ENCODE measurements at places on chromosomes 7 and 10. TPM values are rescaled to one million over a fixed set of nuclear protein-coding genes. Genes with fewer than 3 reads are reported as not detected.

Gene STEAP1B
- 11.4 TPM for total RNA-seq

Gene DDX21
- 60.4 TPM for total RNA-seq

Gene NME8
- total RNA-seq = not detected

Gene POU6F2
- not detected for total RNA-seq

Gene SLC26A3
- total RNA-seq = not detected

Gene FAM131B
- total RNA-seq = 1.3 TPM

Gene ZNF365
- 4.0 TPM for total RNA-seq

Gene CDC14C
- total RNA-seq = 0.16 TPM

Gene LRRD1
- not detected for total RNA-seq

Gene GRID1
- 0.97 TPM for total RNA-seq

Gene CUTC
- 15.1 TPM for total RNA-seq

Gene UCN3
- not detected for total RNA-seq

Gene XRCC2
- total RNA-seq = 0.12 TPM

Gene NEBL
- total RNA-seq = not detected

Gene TFPI2
- 1.9 TPM for total RNA-seq

Gene ELFN1
- total RNA-seq = 36.8 TPM

Gene SPDYE8
- not detected for total RNA-seq

Gene FOXI2
- total RNA-seq = not detected

Gene SHH
- not detected for total RNA-seq

Gene PLCE1
- 0.61 TPM for total RNA-seq

Gene GDF2
- total RNA-seq = not detected

Gene CYP2W1
- not detected for total RNA-seq
